ENCODE measurements at places on chromosomes 13 and 19.

- no peak for DNase-seq
Observed at GRCh38 chr13:28357911-28358433, 137.0 kb downstream of the FLT1 start.

- DNase-seq, result no peak
Observed at GRCh38 chr13:90070837-90071525, 1276.5 kb upstream of the MIR17HG start.

DNA sequence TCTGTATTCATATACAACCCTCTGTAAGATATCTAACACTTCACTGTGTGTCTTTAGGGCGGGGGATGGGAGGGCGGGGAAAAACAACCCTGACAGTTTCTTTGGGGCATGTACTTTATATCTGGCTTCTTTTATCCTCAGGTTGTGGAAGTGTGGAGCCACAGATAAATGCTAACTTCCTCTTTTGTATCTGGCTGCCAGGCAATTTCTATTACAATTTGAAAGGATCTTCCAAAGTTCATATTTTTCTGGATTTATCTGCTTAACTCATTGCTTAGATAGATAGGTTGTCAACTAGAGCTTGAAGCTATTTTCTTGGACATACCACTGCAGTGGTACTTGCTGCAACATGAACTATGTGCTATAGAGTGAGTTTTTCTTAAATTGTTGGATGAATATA is 393.0 kb downstream of the LMO7 start:
- DNase-seq, result no peak

DNA sequence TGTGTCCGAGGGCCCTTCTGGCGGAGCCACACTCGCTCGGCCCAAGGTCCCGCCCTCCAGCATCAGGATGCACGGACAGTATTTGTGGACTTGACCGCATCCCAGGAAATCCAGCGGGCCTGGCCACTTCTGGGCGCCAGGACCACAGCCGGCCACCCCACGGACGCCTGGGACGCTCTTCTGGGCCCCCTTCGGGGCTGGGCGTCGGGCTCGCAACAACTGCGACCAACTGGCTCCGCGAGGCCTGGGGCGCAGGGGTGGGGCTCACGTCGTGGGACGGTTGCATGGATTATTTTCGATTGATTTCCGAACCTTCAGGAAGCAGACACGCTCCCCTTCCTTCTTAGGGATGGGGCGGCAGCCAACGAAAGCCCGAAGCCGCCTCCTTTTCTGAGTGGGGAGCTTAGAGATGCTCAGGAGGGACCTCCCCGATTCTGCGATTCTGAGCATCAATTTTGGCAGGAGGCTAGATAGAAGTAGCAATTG is 521 bp upstream of the NUP58 start:
- no peak for DNase-seq

DNA sequence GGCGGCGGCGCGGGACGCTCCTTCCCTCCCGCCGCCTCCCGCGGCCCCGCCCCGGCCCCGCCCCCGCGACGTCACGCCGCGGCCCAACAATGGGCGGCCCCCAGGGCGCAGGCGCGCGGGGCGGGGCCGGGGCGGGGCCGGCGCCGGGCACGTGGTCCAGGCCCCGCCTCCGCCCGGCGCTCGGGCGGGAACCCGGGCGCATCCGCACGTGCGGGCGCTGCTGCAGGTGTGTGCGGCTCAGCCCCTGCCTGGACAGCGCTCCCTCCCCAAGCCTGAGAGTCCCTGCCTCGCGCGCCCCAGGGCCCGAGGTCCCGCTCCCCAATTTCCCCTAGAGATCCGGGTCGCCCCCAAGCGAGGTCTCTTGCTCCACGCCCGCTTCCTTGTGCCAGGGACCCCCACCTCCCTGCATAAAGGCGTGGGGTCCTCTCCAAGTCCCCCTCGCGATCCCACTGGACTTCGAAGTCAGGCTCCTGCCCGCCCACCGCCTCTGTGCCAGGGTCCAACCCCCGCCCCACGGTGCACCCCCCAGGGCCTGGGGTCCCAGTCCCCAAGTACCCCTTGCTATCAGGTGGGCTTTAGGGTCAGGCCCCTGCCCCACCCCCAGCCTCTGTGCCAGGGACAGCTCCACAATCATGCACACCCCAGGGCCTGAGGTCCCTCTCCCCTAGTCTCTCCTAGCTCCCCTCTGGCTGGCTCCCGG is at the start of gene MEX3D:
MEX3D (minus strand) TSS at position 6 of the 700 bp plus-strand sequence. CDS start 267 bp downstream, outside the sequence.
- DNase-seq, result no peak

DNA sequence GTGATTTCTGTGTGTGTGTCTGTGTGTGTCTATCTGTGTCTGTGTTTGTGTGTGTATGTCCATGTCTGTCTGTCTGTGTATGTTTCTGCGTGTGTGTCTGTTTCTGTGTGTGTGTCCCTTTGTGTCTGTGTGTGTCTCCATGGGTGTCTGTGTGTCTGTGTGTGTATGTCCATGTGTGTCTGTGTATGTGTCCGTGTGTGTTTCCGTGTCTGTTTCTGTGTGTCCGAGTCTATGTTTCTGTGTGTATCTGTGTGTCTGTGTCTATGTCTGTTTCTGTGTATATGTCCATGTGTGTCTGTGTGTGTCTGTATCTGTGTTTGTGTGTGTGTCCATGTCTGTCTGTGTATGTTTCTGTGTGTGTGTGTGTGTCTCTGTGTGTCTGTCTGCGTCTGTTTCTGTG is 276.3 kb upstream of the SOX1 start:
- DNase-seq, result no peak

Measured in NCI-H2081 treated with DMSO at 0.1 percent for 48 hours (cell line).